ENCODE measurements at places on chromosomes 7 and 10.

DNA sequence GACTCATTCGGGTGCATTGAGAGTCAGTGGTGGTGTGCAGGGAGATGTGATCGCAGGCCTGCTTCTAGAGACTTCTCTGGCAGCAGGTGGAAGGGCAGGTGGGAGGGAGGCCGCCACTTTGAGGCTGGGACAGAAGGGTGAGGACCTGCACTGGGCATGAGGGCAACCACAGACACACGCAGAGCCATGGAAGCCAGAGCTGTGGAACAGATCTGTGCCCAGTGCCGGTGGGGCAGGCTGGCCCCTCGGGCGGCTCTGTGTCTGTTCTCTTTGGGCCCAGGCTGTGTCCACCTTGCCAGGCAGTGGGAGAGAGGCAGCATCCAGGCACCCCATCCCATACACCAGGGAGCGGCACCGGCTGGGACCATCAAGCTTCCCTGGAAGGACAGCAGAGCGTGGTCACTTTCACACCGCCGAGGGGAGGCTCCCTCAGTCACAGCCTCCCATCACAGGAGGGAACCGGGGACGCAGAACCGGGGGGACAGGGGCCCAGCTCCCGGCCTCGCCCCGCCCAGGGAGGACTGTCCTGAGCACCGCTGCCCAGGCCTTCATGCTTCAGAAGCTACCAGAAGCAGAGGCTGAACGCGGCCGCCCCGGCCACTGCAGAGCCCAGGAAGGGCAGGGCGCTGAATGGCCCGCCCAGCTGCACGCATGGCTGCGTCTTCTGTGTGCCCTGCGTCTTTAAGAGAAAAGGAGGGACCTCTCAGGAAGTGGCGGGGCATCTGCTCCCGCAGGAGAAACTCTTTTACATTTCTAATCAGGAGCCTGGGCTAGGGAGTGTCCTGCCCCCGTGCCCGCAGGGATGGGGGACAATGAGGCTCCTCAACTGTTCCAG, 32.1 kb downstream of the EN2 start:
- no peak for DNase-seq

DNA sequence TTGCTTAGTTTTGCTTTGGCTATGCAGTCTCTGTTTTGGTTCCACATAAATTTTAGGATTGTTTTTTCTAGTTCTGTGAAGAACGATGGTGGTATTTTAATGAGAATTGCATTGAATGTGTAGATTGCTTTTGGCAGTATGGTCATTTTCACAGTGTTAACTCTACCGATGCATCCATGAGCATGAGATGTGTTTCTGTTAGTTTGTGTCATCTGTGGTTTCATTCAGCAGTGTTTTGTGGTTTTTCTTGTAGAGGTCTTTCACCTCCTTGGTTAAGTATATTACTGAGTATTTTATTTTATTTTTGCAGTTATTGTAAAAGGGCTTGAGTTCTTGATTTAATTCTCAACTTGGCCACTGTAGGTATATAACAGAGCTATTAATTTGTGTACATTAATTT, 78.2 kb upstream of the ZNF92 start:
- no peak for DNase-seq

- DNase-seq = no peak
These were observed 59.8 kb downstream of the COL13A1 start for GRCh38 chr10:69861251-69862240.

- no peak for DNase-seq
These were observed 29.9 kb downstream of the BMPR1A start for GRCh38 chr10:86786368-86786767.

- no peak for DNase-seq
These were observed 10.8 kb upstream of the GATA3 start for GRCh38 chr10:8043569-8044306.
